ENCODE measurements at places on chromosomes 6 and 20.

DNA sequence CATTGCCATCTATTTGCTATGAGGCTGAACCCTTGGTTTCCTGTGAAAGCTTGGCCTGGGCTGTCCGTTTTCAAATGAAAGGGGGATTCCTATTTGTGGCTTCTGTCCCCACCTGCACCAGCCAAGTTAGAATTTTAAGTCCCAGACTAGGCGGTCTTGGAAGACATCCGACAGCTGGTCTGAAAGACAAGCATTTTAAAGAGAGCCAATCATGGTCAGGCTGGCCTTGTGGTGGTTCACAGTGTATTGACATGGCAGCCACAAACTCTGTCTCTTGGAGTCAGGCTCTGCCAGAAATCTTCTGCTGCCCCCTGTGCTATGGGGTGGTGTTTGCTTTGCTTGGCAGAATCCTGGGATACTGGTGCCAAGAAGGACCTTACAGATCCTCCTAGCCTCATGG lies 319.2 kb upstream of the MOCS1 start:
- no peak for DNase-seq

GRCh38 chr6:17905611-17906592 lies 81.5 kb downstream of the KIF13A start:
- no peak for DNase-seq

GRCh38 chr6:158030380-158031300 lies 49.0 kb downstream of the SYNJ2 start:
- DNase-seq = no peak

DNA sequence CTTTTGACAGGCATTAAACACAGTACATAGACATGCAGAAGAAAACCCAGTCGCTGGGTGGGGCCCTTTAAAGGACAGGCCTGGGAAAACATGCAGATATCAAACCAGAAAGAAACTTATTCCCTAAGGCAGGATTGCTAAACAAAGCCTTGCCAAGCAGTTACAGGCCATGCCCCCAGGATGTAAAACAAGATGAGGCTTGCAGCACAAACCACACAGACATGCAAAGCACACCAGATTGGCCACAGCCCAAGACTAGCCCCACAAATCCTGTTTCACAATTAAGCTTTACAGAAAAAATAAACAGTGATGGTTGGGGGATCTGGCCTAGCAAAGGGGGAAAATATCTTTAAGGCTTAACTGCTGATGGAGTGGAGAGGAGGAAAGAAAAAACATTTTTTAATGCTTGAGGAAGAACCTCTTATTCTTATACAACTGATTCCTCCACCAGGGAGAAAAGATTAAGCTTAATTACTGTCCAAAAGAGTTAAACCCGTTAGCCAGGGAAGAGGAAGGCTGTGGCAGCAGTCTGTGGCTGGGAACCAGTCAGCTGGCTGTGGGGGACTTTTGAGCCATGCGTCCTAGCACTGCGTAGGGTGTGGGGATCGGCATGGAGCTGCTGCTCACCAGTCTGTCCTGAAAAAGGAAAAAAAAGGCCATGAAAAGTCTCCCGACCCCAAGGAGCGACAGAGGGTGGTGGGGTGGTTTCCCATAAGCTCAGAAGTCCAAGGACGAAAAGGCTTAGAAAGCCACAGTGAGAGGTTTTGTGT lies 28.4 kb downstream of the COL19A1 start:
- DNase-seq = no peak

DNA sequence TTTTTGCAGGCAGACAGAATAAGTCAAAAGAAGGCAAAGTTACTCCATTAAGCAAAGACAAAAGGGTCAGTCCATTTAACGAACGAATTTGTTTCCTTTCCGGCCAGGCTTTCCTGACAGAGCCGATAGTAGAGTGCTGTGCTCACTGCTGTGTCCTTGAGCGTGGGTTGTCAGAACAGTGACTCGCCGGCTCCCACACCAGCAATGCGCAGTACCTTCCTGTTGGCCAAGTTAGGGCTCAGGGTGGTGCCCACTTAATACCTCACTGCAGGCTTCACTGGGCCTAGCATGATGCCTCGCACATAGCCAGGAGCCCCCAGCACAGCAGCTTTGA lies 294.7 kb downstream of the FOXC1 start:
- DNase-seq = no peak

GRCh38 chr20:49843139-49843538 lies 30.5 kb downstream of the SLC9A8 start:
- no peak for DNase-seq

DNA sequence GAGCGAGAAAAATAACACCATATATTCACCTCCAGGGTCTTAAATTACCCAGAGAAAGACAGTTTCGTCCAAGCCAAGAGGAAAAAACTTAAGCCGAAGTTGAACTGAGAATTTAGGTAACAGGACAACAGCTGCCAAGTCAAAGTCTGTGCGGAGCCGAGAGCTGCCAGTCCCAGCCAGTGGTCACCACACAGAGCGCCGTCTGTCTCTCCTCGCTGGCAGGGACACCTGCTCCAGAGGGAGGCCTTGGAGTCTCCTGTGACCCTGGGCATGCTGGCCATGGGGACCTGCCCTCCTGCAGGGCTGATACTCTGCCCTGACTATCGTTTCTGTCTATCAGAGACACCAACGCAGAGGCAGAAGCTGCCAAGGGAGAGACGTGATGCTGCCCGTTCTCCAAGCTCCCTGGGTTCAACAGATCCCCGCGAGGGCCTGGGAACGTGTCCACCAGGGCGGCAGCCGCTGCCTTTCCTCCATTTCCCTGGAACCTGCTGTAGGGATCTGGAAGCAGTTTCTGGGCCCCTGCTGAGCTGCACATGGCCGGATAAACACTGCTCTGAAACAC lies 341.3 kb downstream of the SMOC2 start:
- DNase-seq = no peak

DNA sequence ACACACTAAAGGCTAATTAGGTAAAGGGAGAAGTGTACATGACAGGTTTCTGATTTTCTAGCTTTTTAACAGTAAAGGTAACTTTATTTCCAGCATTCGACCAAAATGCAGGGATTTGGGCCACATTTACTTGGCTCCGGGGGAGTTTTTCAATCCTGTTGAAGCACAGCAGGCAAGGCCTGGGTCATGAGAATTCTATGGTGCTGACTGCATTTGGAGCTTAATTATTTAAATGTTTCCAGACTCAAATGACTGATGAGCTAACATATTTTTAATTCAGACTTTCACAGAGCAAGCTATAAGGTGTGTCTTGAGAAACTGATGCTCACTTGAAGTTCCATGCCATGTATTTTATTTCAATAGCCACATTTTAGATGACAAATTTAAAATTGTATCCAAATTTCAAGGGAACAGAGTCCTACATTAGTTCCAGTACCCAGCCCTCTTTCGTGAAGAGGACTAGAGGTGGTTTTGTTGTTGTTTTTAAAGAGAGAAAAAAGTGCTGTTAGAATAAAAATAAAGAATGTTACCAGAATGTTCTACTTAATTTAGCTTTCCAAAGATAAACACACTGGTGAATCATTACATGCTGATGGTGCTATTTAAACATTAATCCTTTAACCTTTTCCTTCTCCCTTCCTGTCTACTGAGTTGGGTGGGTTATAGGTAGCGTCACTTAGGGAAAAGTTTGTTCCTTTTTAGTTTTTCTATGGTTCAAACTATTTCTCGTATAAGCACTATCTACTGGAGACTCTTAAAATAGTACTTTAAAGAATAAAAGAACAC lies 82.3 kb upstream of the PHACTR2 start:
- no peak for DNase-seq

DNA sequence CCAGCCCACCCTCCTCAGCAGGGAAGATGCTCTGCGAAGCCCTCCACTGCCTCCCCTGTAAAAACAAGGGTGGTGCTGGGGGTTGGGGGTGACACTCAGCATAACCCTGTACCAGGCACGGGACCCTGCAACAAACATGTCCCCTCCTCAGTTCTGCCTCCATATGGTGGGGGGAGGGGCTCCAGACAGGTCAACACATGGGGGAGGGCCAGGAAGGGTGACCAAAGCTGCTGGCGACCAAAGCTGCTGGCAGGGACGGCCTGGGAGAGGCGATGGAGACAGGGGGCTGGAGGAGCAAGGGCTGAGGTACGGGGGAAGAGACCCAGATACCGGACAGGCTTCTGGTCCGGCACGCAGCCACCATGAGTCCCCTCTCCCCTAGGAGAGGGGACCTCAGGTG lies 123.2 kb downstream of the TAF4 start:
- DNase-seq = no peak

DNA sequence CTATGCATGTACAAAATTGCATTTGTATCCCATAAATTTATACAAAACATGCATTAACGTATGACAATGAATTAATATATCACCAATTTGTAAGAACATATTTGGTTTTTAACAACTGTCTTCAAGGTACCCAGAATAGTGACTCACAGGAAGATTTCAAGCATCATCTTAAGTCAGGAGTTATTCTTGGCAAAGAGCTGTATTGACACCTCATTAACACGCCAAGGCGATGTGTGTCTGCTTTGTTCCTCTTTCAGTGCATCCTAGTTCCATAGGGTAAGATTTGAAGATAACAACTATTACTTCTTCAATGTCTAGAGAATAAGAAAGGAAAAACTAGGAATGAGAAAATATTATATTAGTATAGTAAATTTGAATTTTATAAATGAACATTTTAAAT lies 35.8 kb upstream of the TPD52L1 start:
- DNase-seq = no peak

GRCh38 chr6:1378065-1379016 lies 11.0 kb upstream of the FOXF2 start:
- no peak for DNase-seq

DNA sequence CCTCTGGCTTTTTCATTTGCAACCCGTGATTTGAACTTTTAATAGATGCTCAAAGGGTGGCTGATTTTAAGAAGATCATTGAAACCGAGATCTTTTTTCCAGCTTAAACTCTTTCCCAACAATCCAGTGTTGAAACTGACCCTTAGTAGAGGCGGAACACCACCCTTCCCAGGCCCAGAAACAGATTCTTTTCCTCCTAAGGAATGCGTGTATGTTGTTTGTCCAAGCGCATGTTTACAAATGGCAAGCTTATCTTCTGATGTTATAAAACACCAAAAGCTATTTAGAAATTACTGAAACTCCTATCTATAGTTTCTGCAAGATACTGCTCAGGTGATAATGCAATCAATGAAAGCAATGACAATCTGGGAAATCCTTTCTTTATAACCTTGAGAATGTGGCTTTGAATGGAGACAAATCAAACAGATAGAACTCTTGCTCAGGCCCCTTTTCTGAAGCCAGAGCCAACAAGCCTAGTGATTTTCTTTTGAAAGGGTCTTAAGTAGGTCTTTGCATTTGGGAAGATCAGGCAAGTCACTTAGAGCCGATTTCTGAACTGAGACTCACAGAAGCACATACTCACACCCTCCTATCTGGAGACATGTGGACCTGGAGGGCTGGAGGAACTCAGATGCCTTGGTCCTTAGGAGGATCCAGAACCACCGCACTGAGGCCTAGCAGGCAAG lies 9.1 kb downstream of the BANF2 start:
- no peak for DNase-seq

DNA sequence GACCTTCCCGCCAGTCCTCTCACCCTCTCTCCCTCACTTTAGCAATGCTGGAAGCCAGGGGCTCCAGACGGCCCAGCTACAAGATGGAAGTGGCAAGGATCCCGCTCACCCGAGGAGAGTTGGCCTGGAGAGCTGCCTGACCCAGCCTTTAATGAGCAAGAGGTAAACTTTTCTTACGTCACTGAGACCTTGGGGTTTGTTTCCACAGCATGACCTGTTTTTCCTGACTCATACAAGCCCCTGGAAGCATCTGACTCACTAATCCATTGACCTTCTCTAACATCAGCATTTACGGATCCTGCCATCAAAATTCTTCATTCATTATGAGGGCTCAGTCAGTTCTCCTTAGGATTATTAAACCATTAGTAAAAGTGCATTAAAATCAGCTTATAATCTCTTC lies 120.4 kb downstream of the MYLK4 start:
- no peak for DNase-seq

- no peak for DNase-seq
Measured at GRCh38 chr6:102907181-102907580, 1513.7 kb downstream of the GRIK2 start.

Data from T-helper 22 cell (primary cell).